ENCODE measurements at places on chromosomes 7 and 10.

DNA sequence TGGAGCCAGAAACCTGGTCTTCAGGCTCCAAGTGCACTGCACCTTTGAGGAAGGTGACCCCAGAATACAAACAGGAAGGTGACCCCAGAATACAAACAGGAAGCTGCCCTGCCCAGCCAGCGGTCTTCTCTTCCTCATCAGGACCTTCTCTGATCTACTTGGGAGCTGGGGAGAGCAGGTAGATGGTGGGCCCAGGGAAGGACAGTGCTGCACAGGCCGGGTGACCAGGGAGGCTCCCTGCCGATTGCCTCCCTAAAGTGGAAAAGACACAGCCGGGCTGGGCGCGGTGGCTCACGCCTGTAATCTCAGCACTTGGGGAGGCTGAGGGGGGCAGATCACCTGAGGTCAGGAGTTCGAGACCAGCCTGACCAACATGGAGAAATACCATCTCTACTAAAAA lies 151.8 kb upstream of the CHST15 start:
- DNase-seq = no peak

- no peak for DNase-seq
These were observed 222.9 kb upstream of the PITRM1 start for GRCh38 chr10:3395458-3395861.

DNA sequence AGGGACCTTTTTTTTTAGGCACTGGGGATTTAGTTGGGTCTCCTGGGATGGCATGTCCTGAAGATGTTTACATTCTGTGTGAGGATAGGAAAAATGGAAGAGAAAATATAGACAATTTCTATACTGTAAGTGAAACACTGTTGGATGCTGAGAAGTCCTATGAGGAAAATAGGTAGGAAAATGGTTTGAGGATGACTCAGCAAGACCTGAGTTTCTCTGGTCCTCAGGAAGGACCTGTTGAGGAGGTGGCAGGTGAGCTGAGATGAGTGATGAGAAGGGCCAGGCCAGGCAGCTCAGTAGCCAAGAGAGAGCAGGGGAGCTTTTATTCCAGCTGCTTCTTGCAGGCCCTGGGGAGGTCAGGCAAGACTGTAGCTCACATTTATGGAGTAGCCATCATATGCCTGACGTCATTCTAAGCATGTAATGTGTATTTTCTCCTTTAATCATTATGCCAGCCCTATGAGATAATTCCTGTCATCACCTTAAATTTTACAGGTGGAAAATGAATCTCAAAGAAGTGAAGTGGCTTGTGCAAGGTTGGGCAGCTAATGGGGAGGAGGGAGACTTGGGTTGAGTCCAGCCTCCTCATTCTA lies 19.1 kb upstream of the LRRC18 start:
- no peak for DNase-seq

DNA sequence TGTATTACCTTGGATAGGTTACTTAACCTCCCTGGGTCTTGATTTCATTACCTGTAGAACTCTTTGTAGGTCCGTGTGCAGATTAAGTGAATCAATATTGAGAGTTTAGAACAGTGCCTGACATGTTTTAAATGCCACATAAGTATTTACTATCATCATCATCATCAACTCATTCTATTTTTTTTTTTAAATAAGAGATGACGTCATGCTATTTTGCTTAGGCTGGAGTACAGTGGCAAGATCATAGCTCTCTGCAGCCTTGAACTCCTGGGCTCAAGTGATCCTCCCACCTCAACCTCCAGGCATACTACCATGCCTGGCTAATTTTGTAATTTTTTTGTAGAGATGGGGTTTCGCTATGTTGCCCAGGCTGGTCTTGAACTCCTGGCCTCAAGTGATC lies 132.0 kb upstream of the FZD8 start:
- DNase-seq = no peak

- no peak for DNase-seq
These were observed 248.8 kb upstream of the PTN start for GRCh38 chr7:137592232-137592896.

DNA sequence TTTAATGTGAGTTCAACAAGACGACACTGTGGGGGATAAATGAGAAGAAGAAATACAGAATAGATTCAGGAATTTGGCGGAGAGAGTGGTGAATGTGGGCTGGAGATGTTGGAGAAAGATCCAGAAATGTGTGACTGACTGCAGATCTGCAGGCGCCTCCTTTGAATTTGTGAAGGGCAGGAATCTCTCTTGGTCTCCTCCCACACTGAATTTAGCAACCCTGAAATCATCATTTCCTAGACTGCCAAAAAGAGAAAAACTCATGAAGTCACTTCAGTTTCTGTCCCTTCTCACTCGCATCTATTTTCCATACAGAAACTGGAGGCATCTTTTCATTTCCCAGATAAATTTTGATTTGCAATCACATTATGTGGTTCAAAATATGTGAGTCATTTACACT lies 128.7 kb downstream of the GNAI1 start:
- no peak for DNase-seq

GRCh38 chr7:2794836-2795636 lies 49.1 kb downstream of the GNA12 start:
- no peak for DNase-seq

DNA sequence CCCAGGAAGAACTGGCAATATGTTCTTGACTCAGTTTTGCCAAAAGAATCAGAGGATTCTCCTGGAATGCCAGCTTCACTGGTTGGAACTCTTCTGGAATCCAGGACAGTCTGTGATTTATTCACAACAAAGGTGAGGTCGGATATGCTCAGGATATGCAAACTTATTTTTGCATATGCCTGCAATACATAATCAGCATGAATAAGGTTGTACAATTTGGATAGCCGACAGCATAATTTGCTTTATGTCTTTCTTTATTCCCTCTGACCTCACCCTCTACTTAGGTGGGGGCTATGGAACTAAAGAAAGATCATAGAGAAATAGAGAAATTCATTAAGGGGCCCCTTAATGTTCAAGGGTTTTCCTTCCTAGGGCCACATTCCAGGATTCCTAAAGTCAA lies 57.6 kb upstream of the AKR1E2 start:
- DNase-seq = no peak

DNA sequence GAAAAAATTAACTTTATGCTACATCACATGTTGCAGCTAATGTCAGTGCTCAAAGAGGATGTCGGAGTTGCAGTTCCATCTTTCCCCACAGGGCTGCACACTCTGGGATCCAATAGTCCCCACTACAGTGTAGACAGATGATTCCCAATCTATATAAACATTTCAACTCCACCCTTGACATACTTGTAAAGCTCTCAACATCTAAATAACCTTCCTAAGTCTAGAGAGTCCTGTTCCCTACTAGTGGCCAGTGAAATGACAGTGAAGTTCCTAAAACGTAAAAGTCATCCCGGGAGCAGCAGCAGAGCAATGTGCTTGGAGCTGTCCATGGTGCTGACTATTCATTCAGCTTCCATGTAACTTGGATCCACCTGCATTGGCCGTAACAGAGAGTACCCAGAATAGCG lies 145.1 kb downstream of the GRM8 start:
- DNase-seq = no peak

DNA sequence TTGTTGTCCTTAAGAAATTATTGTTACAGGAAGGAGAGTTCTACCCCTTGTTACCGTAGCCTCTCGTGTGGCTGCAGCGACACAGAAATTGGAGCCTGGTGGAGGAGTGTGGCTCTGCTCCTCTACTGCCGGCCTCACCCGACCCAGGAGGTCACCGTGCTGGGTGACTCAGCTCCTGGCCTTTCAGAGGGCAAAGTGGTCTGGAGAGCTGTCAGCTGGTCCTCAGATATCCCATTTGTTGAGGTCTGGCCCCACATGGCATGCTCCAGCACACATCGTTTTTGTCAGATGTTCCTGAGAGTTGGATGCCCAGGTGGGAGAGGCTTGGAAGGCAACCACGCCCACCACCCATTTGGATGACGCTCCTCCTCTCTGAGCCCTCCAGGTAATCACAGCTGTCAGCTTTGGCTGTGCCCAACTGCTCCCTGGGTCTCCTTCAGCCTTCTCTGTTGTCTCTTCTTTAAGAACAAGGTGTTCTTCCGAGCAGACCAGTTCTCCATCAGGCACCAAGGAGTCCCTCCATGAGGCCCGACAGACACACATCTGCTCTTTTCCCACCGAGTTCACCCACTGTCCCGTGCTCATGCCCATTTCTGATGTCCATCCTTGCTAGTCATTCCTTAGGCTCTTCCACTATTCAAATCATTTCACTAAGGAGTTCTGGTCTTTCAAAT lies 80.3 kb downstream of the RAMP3 start:
- DNase-seq = no peak

GRCh38 chr7:7931626-7932025 lies 37.0 kb upstream of the GLCCI1 start:
- no peak for DNase-seq

DNA sequence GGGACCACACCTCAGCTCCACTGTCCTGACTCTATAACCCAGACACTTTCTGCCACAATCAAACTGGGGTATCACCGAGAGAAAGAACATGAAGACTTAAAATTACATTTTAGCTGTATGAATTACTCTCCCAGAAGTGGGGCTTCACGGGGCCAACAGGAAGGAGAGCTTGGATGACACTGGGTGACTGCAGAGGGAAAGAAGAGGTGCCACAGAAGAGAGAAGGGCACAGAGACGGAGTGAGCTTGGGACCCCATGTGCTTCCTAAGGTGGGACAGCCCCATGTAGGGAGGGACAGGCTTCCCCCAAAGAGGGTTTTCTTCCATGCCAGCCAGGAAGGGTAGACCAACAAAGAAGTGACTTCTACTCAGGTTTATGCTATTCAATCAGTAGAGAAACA lies 162.0 kb upstream of the RHEB start:
- no peak for DNase-seq

DNA sequence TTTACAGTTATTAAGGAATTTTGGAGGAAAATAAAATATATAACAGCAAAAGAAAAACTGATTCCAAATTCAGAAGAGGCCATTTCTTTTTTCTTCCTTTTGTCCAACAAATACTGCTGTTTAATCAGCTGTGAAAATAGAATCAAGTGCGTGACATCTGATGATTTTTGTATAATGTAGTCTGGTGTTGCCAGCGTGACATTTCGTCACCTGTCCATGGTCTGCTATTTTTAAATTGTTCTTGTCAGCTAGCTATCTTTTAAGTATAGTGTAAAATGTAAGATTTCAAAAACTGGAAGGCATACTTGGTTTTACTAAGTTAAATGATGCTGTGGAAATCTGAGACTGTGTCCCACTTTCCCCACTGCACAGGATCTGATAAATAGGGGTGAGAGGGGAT lies 105.9 kb downstream of the CPEB3 start:
- DNase-seq = no peak

DNA sequence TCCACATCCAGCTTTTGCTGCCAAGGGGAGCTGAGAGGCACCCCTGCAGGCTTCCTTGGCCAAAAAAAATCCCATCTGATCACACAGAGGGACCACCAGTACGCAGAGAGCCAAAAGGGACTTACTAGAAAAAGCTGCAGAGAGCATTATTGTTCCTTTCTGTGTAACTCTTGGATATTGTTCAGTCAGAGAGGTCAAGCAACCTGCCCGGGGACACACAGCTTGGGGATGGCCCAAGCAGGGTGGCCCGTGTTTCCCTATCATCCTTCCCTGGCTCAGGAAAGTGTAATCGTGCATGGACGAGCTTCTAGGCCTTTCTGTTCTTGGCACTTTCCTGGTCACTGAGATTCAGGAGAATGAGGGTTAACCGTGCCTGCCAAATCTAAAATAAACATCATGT lies 84.1 kb upstream of the SH2B2 start:
- no peak for DNase-seq

- no peak for DNase-seq
These were observed 176.1 kb downstream of the SH3PXD2A start for GRCh38 chr10:103679096-103679790.

DNA sequence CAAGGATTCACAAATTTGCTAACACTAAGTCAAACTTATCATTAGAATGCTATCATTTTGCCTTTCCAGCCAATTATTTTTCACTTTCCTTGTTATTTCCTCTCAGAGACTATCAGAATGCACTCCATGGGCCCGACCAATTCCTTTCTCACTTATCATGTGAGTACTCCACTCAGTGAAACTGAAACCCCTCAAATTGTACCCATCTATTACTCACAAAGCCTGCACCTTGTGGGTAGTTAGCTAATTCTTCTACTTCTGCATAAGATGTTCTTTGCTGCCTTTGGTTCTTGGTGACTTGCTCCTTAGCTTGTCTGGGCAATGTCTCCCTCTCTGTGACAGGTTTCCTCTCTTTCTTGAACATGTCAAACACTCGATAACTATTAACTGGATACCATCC lies 35.2 kb upstream of the MBL2 start:
- DNase-seq = no peak

DNA sequence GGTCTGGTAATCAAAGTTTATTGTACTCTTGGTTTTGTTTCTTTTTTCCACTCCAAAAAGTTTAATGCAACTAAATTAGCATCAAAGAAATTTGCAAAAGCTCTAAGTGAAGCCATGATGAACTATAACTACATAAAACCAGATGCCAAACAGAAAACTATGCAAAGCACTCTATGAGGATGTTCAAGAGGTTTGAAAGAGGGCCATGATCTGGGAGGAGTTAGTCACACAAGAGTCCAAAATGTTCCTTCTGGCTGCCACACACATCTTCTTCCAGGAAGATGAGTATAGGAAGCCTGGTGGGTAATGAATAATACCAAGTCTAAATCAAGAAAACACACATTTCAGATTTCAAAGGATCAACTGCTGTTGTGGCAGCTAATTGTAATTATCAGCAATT lies 28.4 kb downstream of the GLI3 start:
- no peak for DNase-seq

GRCh38 chr7:18547509-18548187 lies 52.1 kb downstream of the HDAC9 start:
- no peak for DNase-seq

DNA sequence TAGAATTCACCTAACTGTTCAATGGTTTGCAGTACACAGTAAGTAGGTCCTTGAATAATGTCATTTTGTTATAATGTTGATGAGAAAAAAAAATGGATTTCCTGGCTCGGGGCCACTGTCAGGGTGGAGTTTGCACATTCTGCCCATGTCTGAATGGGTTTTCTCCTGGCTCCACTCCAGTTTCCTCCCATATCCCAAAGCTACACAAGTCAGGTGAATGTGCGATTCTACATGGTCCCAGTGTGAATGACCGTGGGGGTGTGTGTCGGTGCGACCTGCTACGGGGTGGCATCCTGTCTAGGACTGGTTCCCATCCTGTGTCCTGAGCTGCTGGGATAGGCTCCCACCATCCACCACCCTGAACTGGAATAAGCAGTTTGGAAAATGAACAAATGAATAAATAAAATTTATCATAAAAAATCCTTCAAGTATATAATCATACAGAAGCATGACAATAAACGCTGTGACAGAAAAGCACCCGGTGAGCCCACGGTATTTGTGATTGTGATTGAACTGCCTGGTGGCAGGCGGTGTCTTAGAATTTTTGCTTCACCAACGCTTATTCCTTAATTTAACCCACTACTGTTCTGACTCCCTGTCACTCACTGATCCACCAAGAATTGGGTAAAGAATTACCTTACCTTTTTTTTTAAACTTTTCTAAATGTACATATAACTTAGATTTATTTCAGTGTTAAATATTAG lies 114.1 kb downstream of the ICA1 start:
- no peak for DNase-seq

Data from stimulated activated CD8-positive, alpha-beta memory T cell treated with anti-CD3 and anti-CD28 coated beads, Interleukin-15, amount 100 ng/mL, for 24 hours (primary cell).